ENCODE measurements at places on chromosomes 3 and 15.

- DNase-seq: no peak
Measured at GRCh38 chr3:184066211-184066610, 13.4 kb downstream of the HTR3C start.

DNA sequence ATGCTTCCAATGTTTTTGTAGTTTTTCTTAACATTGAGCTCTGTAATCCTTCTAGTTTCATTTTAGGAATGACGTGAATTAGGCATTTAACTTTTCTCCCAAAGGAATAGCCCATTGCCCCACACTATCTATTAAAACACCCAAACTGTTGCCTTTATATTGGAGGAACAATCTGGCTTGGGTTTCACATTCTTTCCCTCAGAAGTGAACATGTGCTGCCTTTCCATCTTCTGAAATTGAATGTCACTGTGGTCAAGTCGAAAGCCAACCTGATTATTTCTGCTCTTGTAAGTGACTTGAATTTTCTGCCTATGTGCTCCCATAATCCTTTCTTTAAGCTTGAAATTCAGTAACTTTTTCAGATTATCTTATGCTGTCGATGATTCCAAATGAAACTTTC, 214.5 kb downstream of the SLC9A9 start:
- DNase-seq: no peak

DNA sequence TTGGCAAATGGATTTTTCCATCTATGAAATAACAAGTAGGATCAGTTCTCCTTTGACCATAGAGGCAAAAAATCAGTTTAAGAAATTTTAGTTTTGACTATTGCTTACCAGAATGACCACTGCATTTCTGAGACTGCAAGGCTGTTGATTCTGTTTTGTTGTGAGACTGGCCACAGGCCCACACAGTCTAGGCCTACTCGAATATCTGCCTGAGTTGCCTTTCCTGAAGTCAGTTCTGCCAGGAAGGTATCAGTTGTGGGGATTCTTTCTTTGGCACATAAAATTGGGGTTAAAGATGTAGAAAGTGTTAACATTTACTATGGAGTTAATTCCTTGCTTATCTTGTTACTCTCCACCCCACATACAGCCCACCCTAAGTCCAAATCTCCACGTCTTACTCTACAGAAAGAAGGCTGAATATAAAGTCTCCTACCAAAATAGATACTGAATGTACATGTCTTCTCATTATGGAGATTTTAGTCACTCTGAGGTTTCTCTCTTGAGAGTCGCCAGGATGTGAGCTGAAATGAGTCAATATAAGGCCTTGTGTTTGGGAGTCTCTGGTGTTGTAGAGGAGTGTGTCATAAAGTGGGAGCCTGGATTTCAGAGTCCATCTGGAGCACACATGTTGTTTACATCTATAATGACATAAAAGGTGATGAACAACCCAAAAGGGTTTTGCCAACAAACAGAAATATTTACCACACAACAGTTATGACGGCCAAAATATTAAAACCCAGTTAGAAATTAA, 45.0 kb upstream of the WWTR1 start:
- no peak for DNase-seq

DNA sequence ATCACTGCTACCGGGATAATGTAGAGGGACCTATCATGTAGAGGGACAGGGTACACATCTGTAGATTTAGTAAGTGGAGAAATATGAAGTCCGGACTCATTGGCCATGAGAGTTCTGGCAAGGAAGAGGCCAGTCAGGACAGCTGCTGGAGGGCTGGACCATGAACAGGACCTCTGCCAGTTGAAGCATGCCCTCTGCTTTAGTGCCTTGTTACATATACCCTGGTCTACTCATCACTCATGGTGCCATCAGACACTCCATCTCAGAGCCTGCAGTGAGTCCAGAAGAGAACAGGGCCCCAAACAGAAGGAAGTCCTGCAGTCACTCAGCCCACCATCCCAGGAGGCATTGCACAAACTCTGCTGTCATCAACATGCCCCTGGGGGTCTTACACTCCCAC, 54.7 kb upstream of the CA12 start:
- no peak for DNase-seq

- DNase-seq: no peak
Measured at GRCh38 chr3:171248426-171249111, 211.6 kb downstream of the TNIK start.

- DNase-seq: no peak
Measured at GRCh38 chr15:44435893-44436667, 8.7 kb downstream of the CTDSPL2 start.

- no peak for DNase-seq
Measured at GRCh38 chr3:184716622-184717398, 4.9 kb upstream of the MAGEF1 start.

- no peak for DNase-seq
Measured at GRCh38 chr3:67688231-67688630, 33.8 kb upstream of the SUCLG2 start.

DNA sequence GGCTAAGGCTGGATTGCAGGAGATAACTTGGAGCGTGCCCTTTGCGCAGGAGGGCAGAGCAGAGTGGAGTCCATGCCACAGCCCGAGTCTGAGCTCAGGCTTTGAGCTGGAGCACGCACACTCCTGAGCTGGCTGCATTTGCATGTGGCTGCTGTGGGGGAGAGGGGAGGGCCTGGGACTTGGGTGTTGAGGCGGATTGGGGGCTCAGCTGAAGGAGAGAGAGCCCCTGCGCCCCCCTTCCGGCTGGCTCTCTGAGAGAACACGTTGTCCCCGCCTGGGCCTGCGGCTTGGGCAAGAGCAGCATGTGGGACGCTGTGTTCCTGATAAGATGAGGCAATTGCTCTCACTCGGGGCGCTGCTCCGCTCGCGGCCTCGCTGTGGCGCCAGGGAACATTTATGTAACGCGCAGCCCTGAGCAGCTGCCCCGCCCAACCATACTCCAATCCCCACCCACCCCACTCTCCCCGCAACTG, 39.1 kb downstream of the KLF13 start:
- DNase-seq: peak; percentile 63

- no peak for DNase-seq
Measured at GRCh38 chr3:194711913-194712312, 26.2 kb downstream of the FAM43A start.

DNA sequence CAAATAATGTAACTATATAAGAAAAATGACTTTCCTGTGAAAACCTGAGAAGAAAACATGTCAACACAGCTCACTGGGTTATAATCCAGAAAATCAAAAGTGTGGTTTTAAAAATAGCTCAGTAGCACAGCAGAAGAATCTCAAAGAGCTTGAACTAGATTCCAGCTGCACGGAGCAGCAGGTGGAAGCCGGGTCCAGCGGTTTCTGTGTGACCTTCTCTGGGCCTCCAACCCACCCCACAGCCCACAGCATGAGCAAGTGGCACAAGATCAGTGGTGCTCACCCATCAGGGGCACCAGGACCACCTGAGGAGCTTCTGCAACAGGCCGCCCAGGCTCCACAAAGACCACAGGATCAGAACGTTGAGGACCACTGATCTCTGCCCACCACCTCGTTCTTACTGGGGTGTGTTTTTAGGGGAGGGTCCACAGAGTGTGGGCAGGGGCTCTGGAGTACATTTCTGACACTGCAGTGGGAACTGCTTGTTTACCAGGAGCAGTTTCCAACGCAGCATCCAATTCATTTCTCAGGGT, 23.2 kb downstream of the SLC41A3 start:
- DNase-seq: no peak

DNA sequence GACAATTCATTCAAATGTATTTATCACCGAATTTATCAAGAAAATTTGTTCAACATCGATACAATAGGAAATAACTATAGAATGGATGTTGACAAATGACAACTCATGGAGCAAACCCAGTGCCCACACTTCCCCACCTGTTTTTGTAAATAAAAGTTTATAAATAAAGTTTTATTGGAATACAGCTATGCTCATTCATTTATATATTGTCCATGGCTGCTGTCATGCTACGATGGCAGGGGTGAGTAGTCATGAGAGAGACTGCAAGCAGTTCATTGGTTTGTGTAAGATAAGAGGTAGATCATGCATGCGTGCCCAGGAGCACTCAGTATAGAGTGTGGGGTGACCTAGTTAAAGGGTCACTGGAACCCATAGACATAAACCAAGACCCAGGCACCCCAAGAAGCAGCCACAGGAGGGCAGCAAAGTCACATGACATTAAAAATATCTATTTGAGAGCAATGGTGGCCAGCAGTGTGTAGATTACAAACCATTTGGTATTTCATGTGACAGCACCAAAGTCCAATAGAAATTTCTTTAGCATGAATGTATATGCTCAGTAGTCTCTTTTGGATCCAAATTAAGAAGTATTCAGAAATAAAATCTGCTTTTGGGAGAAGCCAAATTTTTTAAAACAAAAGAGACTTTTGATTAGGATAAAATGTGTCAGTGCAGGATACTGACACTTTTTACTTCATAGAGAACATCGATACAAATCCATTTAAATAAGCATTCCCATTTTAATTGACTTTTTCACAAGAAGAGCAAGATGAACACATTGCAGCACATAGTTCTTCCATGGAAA, 794.8 kb downstream of the MCTP2 start:
- DNase-seq: no peak

GRCh38 chr3:139265131-139266016, 78.4 kb upstream of the MRPS22 start:
- no peak for DNase-seq

- peak; percentile 61 for DNase-seq
Measured at GRCh38 chr3:3998140-3998922, 199.1 kb downstream of the LRRN1 start.

- DNase-seq: no peak
Measured at GRCh38 chr3:128805772-128806171, 73.6 kb upstream of the ACAD9 start.

- DNase-seq: no peak
Measured at GRCh38 chr3:76624164-76624563, 415.7 kb upstream of the ROBO2 start.

- no peak for DNase-seq
Measured at GRCh38 chr15:64568765-64569164, 108.4 kb downstream of the ZNF609 start.

- no peak for DNase-seq
Measured at GRCh38 chr3:178184833-178185232, 351.4 kb upstream of the KCNMB2 start.

- DNase-seq: no peak
Measured at GRCh38 chr15:98759277-98759676, 110.9 kb downstream of the IGF1R start.

DNA sequence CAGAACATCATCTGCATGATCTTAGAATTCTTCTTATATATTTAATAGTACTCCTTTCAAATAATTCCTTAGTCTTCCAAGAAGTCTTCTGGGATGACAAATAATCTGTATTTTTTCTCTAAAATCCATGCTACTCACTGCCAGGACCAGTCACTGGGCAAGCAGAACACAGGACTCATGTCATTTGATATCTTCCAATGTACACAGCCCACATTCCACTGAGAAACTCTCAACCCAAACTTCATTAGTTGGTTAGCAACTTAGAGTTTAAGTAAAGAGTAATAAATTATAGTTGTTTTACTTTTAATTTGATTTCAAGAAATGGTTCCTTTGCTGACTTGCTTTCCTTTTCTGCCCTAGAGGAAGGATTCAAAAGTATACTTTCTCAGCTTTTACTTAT, 317.0 kb downstream of the VGLL3 start:
- DNase-seq: no peak

DNA sequence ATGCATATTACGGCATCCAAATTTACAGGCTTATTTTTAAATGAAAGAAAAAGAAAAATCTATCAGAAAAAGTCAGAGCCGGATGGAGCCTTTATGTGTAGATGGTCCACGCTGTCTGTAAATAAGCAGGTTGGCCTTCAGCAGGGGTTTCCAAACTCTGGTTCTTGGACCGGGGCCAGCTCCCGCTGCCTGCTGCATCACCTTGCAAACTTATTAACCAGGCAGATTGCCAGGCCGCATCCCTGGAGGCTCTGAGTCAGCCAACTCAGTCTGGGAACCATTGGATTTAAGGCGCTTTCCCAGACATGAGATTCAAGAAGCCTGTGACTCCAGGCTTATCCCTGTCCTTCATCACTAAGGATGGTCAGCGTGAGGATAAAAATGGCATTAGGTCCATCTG, 212.4 kb downstream of the OPA1 start:
- no peak for DNase-seq

DNA sequence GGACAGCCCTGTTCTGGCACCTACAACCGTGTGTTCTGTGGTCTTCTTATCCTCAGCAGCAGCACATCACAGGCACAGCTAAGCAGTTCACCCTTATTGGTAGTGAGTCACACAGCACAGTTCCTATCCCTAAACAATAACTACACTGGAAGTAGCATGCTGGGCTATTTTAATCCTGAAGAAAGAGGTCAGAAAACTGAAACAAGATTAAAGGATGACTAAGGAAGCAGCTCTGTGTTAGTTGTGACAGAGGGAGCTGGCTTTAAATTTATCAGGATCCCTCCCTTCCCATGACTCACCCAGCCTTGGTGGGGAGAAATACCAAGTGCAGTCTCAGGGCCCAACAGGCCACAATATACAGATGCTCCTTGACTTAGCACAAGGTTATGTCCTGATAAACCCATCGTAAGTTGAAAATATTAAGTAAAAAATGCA, 144.3 kb downstream of the ERC2 start:
- DNase-seq: no peak

GRCh38 chr15:27804569-27805260, 294.4 kb downstream of the OCA2 start:
- DNase-seq: no peak

GRCh38 chr3:154122912-154123559, 1.8 kb downstream of the ARHGEF26 start:
- DNase-seq: no peak

GRCh38 chr3:4720316-4721075, 227.3 kb downstream of the ITPR1 start:
- DNase-seq: no peak

DNA sequence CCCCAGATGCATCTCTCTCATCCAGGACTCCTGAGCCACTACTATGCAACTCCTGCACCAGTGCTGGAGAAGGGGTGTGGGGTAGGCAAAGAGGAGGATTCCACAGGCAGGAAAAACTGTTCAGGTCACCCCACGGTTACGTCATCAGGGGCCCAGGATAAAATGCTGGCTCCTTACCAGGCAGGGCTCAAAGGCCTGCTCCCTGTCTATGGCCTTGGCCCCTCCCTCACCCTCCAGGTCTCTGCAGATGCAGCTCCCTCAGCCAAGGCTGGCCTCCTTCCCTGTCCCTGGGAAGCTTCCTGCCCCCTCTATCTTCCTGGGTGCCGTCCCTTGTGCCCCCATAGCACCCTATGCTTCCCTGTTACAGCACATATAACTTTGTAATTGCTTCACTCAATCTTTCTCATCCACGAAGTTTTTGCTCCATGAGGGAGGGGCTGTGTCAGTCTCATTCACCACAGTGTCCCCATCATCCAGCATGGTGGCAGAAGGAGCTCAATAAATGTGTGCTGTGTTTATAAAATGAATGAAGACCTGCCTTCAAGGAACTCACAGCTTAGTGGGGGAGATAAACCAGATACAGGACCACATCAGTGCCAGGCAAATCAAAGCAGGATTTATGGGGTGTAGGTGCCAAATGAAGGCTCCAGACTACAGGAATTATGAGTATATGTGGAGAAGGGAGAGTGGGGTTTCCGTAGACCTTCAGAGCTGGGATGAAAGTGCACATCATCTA, 18.6 kb downstream of the KBTBD13 start:
- DNase-seq: no peak

GRCh38 chr3:142022381-142022780, 127.0 kb downstream of the TFDP2 start:
- no peak for DNase-seq

- DNase-seq: no peak
Measured at GRCh38 chr3:88000853-88001252, 58.0 kb downstream of the CGGBP1 start.

GRCh38 chr3:149808209-149808829, 4.7 kb upstream of the RNF13 start:
- DNase-seq: peak; percentile 40

- DNase-seq: no peak
Measured at GRCh38 chr15:61549727-61550126, 320.6 kb upstream of the RORA start.

GRCh38 chr3:115187149-115187757, 40.2 kb upstream of the ZBTB20 start:
- no peak for DNase-seq

All from T-helper 2 cell (primary cell).